HCT116 (cell line): ENCODE measurements at places on chromosomes 2 and 18. TPM values are rescaled to one million over a fixed set of nuclear protein-coding genes. Genes with fewer than 3 reads are reported as not detected.

GRCh38 chr18:11305507-11305906, 156.1 kb upstream of the PIEZO2 start:
- DNase-seq, result no peak

DNA sequence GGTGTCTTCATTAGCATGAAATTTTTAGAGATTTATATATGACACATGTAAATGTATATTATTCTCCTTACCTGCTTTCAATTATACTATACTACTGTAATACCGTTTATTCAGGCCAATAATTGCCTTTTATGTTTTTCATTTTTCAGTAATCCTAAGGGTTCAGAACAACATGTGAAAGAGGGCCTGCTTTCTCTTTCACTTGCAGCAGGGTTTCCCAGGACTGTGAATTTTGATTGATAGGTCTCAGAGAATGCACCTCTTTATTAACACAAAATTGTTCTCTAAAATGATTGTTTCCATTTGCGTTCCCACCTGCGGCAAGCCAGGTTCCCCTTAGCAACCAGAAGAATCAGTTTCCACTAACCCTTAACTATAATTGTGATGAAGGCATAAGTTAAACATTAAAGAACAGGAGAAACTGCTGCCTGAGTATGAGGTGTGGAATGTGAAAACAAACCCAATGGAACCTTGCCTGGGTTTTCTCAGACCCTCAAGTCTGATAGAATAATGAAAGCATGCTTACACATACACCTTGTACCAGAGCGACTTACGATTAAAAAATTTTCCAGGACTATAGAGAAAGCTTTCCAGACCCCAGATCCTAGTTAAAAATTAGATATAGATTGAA, 1591.2 kb upstream of the LRRTM1 start:
- no peak for DNase-seq

DNA sequence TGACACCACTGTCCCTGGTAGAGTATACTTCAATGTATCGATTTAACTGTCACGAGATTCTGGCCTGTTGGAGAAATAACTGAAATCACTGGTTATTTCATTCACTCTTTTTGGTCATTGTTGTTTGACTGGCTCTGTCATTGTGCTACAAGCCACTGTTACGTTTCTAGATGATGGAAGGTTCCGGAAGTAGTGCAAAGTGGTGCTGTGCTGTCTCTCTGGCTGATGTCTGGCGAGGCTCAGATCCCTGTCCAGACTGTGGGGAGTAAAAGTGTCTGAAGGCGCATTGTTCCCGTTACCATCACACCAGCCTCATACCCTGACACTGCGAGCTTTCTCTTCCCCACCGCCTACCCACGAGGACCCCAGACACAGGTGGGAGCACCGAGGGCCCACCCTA, 11.7 kb downstream of the CNDP1 start:
- DNase-seq, result no peak

DNA sequence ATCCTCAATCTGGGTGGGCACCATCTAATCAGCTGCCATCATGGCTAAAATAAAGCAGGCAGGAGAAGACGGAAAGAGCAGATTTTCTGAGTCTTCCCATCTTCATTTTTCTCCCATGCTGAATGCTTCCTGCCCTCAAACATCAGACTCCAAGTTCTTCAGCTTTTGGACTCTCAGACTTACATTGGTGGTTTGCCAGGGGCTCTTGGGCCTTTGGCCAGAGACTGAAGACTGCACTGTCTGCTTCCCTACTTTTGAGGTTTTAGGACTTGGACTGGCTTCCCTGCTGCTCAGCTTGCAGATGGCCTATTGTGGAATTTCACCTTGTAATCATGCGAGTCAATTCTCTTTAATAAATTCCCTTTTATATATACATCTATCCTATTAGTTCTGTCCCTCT, 36.6 kb downstream of the DIPK1C start:
- no peak for DNase-seq

GRCh38 chr2:47070920-47071824, 83.9 kb downstream of the STPG4 start:
- DNase-seq, result no peak

DNA sequence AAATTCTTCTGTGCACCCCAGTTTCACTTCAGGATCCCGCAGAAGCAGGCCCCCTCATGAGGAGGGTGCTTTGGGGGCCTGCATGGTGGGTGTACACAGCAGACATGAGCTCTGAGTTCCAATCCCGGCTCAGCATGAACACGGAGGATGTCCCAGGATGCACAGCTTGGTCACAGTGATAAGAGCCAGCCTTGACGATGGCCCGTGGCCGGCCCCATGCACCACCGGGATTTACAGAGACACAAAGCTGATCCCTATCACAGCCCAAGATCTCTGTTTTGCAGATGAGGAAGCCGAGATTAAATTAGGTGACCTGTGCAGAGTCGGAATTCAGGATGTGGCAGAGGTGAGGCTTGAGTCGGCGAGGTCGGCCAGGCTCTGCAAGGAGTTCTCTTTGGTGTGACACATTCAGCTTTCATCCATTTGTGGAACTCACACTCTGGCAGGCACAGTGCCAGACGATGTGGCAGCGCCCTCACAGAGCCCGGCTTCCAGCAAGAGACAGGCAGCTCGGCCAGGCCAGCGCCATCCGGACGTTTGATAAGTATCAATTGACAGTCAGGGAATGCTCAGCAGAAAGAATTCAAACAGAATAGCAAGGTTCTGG, 456.3 kb upstream of the MYT1L start:
- DNase-seq, result no peak

DNA sequence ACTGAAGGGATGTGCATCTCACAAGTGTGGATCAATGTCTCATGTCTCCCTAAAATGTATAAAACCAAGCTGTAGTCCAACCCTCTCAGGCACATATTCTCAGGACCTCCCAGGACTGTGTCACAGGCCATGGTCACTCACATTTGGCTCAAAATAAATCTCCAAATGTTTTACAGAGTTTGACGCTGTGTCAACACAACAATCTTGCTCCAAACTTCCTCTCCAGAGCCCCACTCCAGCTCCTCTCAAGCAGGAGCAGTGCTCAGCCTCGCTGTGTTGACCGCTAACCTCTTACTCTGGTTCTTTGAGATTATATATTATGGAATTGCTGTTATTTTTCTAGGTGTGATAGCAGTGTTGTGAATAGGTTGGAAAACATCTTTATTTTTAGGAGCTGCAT, 56.2 kb downstream of the CYP27C1 start:
- no peak for DNase-seq

DNA sequence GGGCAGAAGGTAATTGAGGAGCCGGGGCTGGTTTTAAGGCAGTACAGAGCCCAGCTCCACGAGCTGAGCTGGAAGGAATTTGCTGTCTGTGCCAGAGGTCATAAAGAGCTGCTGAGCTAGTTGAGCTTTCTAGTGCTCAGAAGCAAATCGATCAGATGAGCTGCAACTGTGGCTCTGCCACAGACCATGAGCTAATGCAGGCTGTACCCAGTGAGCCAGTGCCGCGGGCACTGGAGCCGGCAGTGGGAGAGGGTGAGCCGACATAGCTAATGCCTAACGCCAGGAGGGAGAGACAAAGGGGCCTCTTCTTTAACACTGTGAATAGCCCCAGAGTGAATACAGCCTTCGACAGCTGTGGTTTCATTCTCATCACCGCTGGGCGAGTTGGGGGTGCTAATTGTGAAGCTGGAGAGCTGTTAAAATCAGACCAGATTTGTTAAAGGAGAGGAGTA, 410.1 kb upstream of the TCF4 start:
- DNase-seq, result no peak

DNA sequence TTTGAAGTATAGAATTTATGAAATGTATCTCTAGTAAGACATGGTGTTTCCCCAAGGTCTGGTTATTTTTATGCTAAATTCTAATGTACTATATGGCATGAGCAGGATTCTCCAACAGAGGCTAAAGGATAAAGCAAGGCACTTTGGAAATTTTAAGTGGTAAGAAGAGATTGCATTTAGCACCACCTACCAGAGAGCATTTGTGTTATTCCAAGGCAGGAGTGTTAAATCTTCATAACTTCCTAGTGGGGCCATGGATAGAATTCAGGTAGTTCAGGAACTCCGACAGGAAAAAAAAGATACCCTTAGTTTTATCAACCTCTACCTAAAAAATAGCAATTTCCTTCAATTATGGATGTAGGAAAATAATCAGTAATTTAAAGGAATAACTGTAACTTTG, 497.4 kb upstream of the CRIM1 start:
- DNase-seq, result no peak

DNA sequence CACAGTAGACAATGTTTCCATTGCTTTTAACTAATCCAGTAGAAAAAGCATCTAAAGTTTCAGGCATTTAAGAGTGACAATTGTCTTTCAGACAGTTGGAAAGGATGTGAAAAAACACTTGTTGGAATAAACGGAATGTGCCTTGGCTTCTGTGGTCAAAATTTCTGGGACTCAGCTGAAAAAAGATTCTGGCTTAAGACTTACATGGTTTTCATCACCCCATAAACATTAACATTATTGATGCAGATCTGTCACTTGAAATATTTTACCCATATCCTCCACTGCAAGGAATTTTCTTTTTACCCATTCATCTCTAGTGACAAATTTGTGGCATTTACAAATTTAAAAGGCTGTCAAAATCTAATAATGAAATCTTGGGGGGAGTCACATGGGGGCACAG, 166.0 kb downstream of the SRBD1 start:
- no peak for DNase-seq

- no peak for DNase-seq
Measured at GRCh38 chr18:49560624-49561288, 1.1 kb upstream of the LIPG start.

- no peak for DNase-seq
Measured at GRCh38 chr18:26504831-26505230, 43.5 kb downstream of the KCTD1 start.

GRCh38 chr2:134389381-134389780, 135.5 kb downstream of the MGAT5 start:
- no peak for DNase-seq

GRCh38 chr2:174738841-174739240, 25.4 kb downstream of the CHRNA1 start:
- no peak for DNase-seq

GRCh38 chr2:145012214-145012670, 492.3 kb upstream of the ZEB2 start:
- no peak for DNase-seq

- DNase-seq, result no peak
Measured at GRCh38 chr2:19671916-19672315, 229.9 kb downstream of the TTC32 start.

DNA sequence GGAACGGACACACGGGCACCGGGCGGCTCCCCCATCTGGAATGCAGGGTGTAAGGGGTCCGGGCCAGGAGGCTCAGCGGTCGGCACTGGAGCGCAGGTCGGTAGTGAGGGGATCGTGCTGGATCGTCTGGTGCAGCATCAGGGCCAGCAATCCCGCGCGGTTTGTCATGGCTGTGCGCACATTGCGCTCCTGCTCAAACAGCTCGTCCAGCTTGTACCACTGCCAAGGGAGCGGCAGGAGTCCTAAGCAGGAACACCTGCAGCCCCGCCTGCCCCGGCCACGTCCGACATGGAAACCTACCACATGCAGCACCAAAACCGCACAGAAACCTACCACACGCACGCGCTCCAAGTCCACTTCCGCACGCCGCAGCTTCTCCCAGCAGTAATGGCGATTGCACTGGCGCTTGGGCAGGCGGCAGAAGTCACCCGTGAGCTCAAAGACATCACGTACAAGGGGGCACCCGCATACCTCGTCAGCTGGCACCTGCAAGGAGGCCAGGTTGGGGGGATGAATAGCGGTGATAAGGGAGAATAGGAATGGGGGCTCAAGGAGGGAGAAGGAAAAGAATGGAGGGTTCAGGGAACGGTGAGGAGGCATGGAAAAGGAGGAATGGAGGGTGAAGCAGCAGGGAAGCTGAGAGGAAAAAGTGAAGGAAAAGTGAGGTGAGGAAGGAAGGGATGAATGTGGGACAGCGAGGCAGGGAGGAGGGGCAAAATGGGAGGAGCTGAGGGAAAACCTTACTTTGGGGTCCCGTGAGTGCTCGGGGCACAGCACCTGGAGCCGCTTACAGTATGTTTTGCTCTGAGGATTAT, 1.4 kb upstream of the MBD1 start:
- no peak for DNase-seq

GRCh38 chr2:134839649-134840048, 1.2 kb downstream of the ACMSD start:
- no peak for DNase-seq

DNA sequence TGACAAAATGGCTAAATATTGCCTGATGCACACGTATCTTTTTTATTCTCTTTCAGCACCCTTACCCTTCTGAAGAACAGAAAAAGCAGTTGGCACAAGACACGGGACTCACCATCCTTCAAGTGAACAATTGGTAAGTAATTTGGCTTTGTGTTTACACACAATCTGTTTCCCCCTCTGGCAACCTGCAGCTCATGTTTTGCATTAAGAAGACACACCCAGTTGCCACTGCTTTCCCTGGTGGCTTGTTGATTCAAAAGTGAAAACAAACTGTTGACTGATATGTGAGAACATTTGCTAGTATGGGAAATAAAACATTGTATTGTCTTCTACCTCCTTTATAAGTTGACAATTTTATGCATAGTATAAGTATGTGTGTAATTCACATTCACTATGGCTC, 113.0 kb downstream of the MEIS1 start:
- no peak for DNase-seq

DNA sequence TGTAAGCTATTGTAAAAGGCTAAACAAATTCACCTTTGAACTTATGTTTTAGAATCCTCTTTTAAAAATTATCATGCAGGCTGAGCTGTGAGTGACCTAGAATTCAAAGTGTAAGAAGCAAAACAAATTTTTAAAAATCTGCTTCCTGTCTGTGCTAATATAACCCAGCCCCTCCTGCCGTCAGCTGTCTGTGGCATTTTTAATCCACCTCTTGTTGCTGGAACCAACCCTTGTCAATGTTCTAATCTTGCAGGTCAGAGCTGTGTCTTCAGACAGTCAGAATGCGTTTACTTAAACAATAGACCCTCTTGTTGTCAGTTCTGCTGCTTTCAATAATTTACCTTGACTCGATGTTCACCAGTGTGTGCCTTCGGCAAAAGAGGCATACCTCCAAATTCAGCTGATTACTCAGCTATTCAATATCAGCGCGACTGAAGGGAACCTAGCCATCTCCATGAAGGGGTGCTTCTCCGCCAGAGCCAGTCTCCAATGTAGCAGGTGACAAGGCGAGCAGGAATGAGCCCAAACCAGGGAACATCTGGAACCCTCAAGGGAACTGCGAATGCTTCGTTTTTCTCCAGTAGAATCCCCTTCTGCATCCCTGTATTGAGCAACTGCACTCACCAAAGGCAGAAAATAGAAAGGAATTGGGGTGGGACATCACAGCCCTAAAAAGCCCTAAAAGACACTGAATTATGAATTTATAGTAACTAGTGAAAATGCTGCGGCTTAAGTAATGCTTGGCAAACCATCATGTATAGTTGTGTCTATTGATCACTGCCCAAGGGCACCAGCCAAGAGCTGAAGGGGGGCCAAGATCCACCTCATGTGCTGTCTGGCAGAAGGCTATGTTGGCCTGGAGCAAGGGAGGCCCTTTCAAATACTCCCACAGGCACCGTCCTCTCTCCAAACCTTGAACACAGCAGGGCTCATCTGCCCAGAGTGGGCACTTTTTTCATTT, 62.5 kb downstream of the LYPD6B start:
- no peak for DNase-seq

The TNP1 gene
- total RNA-seq, result not detected

The EGR4 gene
- 0.37 TPM for total RNA-seq

The RETREG2 gene
- 63.7 TPM for total RNA-seq

The RESP18 gene
- total RNA-seq, result not detected

The RAB17 gene
- 41.8 TPM for total RNA-seq

The RBM43 gene
- 3.3 TPM for total RNA-seq

The LAMA3 gene
- 5.6 TPM for total RNA-seq

The RPRM gene
- total RNA-seq, result not detected
